ENCODE measurements at places on chromosomes 7 and 10.

DNA sequence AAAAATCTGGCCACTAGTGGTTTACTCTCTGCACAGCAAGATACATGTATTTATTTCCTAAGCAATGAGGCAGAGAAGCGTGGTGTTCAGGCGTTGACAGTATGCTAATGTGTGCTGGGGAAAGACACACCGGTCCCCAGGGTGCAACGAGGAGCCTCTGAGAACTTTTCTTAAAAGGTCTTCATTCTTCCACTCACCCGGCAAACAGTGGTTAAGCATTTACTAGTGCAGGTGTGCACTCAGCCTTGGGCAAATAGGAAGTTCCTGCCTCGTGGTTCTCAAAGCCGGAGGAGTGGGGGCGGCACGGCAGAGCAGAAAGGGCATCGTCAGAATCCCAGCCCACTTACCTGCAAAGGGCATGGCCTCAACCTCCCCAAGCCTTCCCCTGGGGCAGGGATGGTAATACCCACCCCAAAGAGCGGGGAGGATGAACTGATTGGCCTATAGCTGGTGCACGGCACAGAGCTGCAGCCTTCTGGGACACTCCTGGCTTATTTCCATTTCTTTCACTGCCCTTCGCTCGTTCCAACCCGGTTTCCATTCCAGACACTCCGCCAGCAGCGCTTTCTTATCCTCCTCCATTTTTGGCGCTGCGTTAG, 184.3 kb upstream of the CTBP2 start:
- DNase-seq = no peak

- DNase-seq = no peak
These were observed 245.2 kb downstream of the TNS3 start for GRCh38 chr7:47336472-47337425.

- no peak for DNase-seq
These were observed 119.9 kb upstream of the COL1A2 start for GRCh38 chr7:94274828-94275227.

GRCh38 chr7:53603461-53603860, 568.0 kb downstream of the POM121L12 start:
- DNase-seq = no peak

- no peak for DNase-seq
These were observed 153.6 kb downstream of the AOAH start for GRCh38 chr7:36570528-36571189.

GRCh38 chr10:3201796-3202195, 29.2 kb upstream of the PITRM1 start:
- DNase-seq = no peak

- no peak for DNase-seq
These were observed 231.5 kb downstream of the TNS3 start for GRCh38 chr7:47350425-47350824.

GRCh38 chr7:101856473-101857357, 39.3 kb downstream of the CUX1 start:
- DNase-seq = peak; percentile 76
